ENCODE measurements at places on chromosomes 1 and 21. TPM values are rescaled to one million over a fixed set of nuclear protein-coding genes. Genes with fewer than 3 reads are reported as not detected.
A peak's percentile ranks its signal among the peaks of the same experiment; 100 is the strongest.

DNA sequence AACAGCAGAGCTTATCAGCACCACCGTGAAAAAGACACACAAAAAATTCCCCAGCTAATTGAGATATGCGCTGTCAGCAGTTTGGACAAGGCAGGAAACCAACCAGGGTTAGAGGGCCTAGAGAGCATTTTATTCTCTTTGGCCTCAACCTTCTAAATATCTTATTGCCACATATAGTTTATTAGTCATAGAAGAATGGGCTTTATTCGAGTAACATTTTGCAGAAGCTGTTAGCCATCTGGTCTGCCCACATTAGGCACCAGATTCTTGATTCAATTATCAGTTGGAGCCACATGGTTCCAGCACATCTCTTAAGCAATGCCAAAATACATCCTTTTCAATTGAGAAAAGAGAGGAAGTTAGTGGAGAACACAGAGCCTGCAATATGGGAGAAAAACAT is 109.9 kb upstream of the CXADR start:
- DNase-seq = no peak

GRCh38 chr1:199057322-199057721 is 418.5 kb downstream of the PTPRC start:
- DNase-seq = no peak

DNA sequence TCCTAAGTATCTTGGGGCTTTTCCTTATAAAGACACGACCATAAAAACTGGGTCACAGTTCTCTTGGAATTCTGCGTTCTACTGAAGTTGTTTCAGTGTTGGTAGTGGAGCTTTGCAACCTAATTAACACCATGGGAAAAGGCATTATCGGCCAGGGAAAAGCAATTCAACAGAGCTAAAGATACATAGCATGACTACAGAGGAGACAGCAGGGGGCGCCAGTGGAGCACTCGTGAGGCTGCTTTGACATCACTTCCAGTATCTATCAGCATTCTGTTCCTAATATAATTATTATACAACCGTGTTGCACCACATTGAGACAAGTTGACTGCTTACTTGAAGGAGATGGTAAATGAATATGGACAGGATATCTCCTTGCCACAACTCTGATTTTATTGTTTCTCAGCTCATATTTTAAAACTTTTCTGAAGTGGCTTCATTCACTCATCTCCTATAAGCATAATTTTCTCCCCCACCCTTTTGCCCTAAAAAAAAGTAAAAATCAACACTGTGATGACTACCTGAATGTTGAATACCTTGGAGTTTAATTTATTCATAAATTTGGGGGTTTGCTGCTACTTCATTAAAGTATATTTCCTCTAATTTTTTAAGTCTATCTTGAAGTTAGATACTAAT is 39.4 kb downstream of the ZP4 start:
- DNase-seq = no peak

DNA sequence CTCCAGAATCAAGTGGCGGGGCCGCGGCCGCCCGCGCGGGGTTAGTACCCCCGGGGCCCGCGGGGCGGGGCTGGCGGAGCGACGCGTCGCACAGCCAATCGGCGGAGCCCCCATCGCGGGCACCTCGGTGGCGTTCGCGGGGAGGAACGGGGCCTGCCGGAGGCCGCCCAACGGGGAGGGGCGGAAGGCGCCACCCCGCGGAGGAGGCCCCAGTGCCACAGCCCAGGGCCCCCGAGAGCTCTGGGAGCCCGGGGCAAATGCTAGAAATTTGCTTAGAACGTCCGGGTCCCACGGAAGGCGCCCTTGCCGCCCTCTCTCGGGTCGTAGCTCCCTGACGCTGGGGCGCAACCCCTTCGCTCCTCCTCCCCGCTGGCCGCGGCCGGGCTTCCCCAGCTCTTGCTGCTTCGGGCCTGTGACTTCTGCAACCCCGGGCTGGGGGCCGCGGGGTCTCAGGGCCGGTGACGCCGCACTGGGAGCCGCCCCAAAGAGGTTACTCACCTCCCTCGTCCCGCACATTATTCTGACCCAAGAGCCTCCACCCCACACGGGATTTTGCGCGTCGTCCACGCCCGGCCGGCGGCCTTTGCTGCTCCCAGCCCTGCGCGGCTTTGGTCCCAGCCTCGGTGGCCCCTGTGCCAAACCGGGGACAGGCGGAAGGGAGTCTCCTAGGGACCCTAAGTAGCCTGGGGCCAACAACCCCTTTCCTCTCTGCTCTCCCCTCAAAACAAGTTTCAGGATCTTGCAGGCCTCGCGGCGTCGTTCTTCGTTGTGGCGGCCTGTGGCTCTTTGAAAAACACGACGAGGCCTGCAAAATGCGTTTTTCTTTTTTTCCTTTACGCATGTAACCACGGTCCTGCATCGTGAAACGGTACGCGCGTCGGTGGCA is at the start of gene RUNX3:
Gene RUNX3, minus strand, starts transcription at position 17 of the 886 bp plus-strand sequence. CDS start 408 bp downstream, outside the sequence.
- DNase-seq = peak; percentile 94

DNA sequence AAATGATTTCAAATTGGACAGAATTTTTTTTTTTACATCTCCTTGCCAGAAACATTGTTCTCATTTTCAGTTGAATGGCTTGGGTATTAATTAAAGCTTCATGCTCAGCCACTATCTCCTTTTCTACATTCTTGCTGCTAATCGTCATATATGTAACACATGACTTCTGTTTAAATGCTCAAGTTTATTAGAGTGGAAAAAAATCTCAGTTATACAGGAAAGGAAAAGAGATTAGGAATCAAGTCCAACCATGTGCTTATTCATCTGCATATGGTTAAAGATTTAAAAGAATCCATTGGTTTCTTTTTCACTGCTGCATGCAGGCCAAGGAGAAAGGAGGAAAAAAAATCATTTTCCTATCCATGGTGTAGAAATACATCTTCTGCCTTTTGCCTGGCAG is 47.3 kb upstream of the CNN3 start:
- DNase-seq = no peak

The SGIP1 gene
- total RNA-seq = 0.47 TPM

The VTCN1 gene
- not detected for total RNA-seq

The IGSF3 gene
- 50.7 TPM for total RNA-seq
